Activated B cell treated with CpG ODN at 0.5 μM for 24 hours (primary cell): ENCODE measurements at places on chromosomes 2 and 18.

- DNase-seq: no peak
Measured at GRCh38 chr18:63058521-63058920, 261.0 kb downstream of the BCL2 start.

- no peak for DNase-seq
Measured at GRCh38 chr2:158745067-158745865, 49.9 kb upstream of the DAPL1 start.

DNA sequence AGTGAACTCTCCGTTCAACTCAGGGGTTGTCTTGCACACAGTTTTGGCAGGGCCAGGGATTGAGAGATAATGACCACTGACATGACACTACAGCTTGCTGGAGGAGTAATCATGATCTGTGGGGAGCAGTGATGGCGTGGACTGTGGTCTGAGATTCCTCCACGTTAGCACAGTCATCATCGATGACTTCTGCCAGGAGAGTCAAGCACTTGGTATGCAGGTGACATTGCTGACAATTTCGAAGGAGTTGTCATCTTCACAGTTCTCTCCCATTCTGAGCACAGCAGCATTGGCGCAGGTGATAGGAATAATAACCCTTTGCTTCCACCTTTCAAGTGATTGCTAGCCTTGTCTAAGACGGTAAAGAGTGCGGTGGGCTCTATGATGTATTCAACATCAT, 79.8 kb downstream of the SGPP2 start:
- no peak for DNase-seq

DNA sequence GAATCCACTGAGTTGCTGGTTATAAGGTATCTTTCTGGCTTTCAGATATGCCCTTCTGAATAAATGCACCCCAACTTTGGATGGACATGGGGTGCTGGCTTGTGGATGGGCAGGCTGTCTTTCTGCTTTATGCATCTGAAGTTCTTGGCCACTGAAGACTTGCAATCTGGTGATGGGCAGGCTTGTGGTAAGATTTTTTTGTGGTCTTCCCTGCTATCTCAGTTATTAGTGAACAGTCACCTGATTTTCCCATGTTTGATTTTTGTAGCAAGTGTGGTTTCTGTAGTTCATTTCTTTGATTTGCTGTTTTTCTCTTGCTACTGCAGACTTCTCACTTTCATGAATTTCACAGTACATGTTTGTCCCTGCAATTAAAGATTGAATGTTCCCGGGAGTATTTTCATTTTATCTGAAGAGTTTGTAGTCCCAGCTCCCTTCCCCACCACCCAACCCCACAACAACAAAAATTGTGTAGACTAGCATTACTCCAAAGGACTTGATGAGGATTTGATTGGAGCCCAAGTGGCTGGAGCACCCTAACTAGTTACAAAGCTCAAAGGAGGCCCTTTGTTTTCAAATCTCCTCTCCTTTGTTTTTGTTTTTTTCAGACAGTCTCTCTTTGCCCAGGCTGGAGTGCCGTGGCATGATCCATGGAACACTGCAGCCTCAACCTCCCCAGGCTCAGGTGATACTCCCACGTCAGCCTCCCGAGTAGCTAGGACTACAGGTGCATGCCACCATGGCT, 63.6 kb upstream of the MGAT5 start:
- no peak for DNase-seq

- DNase-seq: no peak
Measured at GRCh38 chr18:34738175-34738894, 28.2 kb downstream of the DTNA start.

DNA sequence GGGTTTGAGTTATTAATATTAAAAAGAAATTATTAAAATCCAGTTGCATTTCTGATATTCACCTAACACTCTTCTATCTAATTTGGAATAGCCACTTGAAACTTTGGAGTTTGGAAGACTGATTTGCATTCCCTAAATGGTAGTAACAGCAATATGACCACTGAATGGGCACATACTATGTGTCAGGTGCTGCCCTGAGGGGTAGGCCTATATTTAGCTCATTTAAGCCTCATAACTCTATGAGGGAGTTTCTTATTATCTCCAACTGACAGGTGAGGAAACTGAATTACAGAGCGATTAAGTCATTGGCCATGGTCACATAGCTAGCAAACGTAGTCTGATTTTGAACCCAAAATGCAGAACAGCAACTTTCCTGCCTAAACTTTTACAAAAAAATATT, 77.3 kb downstream of the VWA3B start:
- no peak for DNase-seq

DNA sequence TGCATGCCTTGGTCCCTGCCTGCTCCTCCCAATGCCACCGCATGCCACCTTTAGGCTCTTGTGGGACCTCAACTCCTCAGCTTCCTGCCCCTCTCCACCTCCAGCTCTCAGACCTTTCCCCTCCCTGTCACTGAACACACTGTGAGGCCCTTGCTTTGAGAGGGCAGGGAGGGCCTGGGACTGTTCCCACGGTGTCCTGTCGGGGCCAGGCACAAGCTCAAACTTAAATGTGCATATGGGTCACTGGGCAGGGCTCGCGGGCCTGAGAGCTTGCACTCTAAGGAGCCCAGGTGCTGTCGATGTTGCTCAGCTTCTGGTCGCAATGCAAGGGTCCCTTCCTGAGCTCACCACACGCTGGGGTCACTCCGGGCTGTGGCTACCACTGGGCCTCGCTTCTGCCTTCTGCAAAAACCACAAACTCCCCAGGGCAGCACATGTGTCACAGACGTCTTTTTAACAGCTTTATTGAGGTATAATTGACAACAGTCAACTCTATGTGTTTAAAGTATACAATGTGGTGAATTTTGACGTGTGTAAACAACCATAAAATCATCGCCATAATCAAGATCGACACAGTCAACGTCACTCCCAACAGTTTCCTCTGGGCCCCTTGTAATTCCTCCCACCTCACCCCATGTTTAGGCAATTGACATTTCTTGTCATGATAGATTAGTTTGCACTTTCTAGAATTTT, 11.9 kb upstream of the B3GNT7 start:
- DNase-seq: no peak

- no peak for DNase-seq
Measured at GRCh38 chr2:109317471-109318095, 188.6 kb downstream of the SH3RF3 start.

DNA sequence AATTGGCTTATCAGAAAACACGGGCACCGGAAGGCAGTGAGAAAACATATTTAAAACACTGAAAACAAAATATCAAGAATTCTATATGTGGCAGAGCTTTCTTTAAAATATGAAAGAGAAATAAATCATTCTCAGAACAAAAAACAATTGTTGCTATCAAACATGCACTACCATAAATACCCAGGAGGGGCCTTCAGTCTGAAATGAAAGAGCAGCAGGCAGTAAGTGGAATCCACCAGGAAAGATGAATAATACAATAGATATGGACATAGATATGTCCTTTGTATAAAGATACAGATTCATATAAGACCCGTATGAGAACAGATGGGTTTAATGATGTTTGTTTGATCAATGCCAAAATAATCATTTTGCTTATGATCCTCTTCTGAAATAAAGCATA, 142.0 kb downstream of the TMEM18 start:
- no peak for DNase-seq

DNA sequence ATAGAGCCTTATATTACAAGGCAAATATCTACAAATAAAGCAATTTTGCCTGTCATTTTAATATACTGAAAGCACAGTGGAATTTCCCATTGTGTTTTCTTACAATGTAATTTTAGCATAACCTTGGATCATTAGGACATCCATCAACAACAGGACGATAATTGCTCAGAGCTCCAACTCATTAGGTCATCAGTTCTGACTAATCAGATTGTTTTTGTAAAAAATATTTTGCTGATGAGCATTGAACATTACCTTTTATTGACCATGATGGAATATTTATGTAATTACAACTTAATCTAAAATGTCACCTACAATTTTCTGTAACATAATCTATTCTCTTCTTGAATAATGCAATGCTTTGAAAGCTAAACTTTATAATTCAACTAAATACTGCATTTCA, 215.3 kb upstream of the DSEL start:
- no peak for DNase-seq

DNA sequence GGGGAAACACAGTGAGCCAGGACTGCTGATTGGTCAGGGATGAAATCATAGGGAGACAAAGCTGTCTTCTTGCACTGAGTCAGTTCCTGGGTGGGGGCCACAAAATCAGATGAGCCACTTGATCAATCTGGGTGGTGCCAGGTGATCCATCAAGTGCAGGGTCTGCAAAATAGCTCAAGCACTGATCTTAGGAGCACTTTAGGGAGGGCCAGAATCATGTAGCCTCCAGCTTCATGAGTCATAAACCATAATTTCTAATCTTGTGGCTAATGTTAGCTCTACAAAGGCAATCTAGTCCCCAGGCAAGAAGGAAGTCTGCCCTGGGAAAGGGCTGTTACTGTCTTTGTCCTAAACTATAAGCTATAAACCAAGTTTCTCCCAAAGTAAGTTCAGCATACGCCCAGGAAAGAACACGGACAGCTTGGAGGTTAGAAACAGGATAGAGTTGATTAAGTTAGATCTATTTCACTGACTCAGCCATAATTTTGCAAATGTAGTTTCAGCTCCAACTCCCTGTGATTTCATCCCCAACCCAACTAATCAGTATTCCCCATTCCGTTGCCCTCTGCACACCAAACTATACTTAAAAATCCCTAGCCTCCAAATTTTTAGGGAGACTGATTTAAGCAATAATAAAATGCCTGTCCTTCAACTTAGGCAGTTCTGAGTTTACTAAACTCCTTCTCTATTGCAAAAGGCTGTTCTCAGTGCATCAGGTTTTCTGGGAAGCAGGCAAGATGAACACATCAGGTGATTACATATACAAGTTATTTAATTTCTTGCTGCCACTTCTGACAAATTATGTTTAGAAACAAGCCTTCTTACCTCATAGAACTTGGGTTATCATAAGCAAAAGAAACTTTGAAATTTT, 226.9 kb upstream of the SPOPL start:
- DNase-seq: no peak

- no peak for DNase-seq
Measured at GRCh38 chr2:216551234-216552068, 52.8 kb downstream of the RPL37A start.

DNA sequence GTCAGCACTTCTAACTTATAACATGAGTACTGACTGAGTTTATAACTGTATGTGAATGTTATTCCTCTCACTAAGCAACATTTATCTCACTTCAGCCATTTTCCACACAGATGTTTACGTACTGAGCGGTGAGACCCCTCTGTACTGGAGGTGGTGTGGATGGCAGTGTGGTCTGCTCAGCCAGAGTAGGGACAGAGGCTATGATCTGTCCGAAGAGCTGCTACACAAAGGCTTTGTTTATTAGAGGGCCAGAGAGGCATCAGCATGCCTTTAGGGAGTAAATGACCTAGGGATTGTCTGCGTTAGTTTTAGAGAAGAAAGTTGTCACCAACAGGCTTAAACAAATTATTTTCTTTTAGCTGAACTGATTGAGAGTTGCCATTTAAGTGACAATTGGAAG, 23.2 kb upstream of the TACR1 start:
- DNase-seq: no peak

DNA sequence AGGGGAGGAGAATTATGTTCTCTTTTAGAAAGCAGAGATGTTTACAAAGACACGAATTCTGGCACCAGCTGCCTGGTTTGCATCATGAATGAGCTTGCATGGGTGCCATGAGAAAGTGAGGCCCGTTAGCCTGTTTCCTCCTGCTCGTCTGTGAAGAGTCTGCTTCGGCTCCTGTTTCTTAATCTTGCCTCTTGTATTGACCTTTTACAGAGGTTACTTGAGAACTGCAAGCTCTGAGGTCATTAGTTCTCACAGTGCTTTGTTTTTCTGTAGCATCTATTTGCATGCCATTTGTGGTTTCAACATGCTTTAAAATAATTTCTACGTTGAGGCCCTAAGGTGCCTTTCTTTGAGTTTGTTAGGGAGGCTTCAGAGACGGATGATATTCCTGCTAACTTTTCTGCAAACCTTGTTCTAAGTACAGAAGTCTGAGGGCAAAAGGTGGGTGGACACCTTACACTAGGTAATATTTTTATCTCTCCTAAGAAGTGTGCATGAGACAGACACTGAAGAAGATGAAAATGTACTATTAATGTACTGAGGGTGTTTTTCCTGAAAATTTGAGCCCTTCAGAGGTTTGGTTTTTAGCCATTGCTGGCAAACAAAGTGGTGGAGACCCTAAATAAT, 53.4 kb upstream of the LINC00305 start:
- DNase-seq: no peak

GRCh38 chr2:134361648-134362047, 107.8 kb downstream of the MGAT5 start:
- no peak for DNase-seq

- no peak for DNase-seq
Measured at GRCh38 chr2:233096006-233096405, 35.9 kb downstream of the INPP5D start.

- no peak for DNase-seq
Measured at GRCh38 chr18:74480149-74480651, 16.0 kb upstream of the CNDP2 start.

- no peak for DNase-seq
Measured at GRCh38 chr2:239499726-239500573, 99.1 kb upstream of the HDAC4 start.

DNA sequence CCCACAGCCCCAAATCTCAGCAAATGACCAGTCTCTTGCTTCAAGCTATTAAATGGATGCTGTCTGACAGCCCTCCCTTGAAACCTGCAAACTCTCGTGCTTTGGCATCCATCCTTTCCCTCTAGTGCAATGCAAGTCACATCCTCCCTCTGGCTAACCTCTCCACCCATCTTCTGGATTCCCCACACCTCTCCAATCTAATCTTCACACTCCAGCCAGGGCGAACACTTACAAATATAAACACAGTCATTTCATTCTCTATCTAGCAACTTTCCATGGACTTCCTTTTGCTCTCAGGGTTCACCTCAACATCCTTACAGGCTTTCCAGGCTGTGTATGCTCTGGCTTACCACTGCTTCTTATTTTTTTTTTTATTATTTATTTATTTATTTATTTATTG, 10.1 kb upstream of the NARS1 start:
- DNase-seq: no peak

DNA sequence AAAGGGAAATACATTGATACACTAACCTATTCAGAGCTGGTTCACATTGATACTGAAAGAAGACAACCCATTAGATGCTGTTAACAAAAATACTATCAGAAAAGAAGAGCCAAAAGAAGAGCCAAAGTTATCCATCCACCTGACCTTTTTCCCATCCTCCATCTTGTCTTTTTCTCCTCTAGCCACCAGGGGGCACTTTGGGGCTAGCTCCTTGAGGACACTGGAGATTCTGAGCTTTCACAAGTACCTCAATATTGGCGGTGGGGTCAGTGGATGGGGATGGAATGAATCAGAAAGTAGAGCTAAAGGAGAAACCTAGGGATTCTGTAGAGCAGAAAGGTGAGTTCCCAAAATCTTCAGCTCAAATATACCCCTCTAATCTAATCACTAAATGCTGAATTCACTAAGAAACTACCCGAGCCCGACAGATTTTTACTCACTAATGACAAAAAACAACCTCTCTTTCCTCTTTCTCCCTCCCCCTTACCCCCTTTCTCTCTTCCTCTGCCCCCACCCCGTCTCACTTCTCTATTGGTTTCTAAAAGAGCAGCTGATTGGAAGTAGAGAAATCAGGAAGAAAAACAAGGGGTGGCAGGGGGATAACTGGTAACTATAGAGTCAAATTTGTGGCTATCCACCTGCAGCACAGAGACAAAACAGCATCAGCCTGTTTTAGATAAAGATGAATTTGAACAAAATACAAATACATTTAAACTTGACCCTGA, 203.3 kb downstream of the TCF4 start:
- DNase-seq: no peak

GRCh38 chr2:215517391-215517790, 81.5 kb upstream of the FN1 start:
- DNase-seq: no peak
